ENCODE measurements at places on chromosomes 4 and X.

- DNase-seq: no peak
These were observed 57.6 kb downstream of the SHISA3 start for GRCh38 chr4:42454755-42455420.

GRCh38 chr4:33111117-33111516, 2390.9 kb downstream of the PCDH7 start:
- DNase-seq: no peak

DNA sequence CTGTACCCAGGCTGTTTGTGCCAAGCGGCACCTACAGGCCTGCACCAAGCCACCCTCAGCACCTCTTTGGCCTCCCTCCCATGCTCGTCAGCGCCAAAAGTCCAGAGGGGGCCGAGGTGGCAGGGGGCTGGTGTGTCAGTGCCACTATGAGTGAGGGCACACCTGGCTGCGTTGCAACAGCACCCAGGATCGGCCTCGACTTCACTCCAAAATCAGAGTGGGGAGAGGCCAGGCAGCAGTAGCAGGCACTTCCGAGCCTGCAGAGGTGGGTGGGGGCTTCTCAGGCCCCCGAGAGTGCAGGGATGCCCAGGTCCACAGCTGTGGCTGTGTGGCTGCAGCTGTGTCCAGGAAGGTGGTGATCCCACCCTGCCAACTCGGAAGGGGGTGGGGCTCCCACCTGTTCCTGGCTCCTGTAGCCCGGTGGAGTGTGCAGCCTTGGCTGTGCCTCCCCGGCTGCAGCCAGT, 58.5 kb downstream of the PPA2 start:
- no peak for DNase-seq

- DNase-seq: no peak
These were observed 11.4 kb upstream of the PUDP start for GRCh38 chrX:7159149-7159861.

DNA sequence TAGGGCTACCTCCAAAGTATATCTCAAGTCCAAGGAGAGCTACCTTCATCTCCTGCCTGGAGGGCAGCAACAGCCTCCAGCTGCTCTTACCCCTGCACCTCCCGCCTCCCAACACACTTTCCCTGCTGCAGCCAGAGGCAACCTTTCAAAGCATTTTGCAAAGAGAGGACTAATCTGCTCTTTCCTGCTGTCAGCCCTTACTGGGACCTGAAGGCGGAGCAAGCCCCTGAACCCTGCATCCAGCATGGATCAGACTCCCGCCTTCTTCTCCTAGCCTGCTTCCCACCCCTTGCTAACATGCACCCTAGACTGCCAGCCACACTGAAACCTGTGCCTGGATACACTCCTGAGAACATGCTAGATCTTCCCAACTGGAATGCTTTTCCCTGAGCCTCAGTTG, 37.7 kb upstream of the VMA21 start:
- DNase-seq: no peak

DNA sequence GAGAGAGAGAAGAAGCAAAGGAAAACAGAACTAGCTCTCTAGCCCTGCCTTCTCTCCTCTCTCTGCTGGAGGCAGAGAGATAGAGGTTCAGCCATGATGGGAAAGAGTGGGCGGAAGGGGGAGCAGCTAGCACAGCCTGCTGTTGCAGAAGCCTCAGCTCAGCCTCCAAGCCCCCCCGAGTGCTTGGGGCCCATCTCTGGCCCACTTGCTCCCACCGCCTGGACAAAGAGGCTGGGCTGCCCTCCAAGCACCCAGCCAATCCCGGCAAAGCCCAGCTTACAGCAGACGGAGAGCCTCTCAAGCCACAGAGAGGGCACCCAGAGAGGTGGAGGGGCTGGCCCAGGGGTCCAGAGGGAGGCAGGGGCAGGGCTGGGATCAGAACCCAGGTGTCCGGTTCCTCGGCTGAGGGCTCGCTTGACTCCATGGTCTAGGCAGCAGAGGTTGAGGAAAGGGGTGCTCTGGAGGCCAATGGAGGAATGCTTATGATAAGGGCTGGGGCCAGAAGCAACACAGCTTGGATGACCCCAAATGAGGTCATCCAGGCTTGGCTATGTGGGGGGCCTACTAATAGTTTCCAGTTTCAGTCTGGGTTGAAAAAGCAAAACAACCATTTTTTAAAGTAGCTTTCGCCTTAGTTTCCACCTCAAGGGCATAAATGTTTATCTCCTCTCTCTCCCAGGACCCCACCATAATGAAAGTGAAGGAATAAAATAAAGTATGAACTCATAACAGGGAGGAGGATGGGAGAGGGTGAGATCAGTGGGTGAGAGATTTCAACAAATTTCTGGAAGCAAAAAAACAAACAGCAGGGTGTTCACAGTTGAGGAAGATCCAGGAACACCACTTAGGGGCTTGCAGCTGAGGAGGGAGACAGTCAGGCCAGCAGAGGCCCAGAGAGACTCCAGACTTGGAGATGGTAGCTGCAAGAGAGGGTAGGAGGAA, 24.9 kb upstream of the IQSEC2 start:
- no peak for DNase-seq

GRCh38 chr4:14059006-14059405, 431.5 kb upstream of the BOD1L1 start:
- DNase-seq: no peak

- DNase-seq: no peak
These were observed 158.4 kb upstream of the MAGEC2 start for GRCh38 chrX:142363501-142363900.

GRCh38 chrX:94454606-94455005, 780.6 kb downstream of the FAM133A start:
- no peak for DNase-seq

DNA sequence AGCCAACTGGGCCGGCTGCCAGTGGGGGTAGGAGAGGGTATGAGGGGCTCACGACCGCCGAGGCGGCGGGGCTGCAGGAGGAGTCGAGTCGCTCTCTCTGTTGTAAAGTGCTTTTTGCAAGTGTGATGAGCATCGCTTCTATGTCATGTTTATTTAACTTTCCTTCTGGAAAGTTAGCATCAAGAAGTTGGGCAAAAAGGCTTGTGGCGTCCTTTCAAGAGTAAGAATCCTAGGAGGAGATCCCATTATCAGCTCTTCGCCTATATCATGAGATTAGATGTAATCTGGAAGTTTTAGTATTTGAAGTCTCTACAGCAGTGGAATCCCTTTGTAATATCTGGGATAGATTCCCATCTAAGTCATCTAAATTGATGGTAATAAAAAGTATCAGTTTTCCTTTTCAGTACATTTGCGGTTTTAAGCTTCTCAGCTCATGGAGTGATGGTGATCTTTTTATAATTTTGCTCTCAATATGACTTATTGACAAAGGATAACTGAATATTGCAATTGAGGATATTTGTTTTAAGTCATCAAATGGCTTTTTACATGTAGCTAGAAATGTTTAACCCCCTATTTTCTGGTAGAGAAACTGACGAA, 1.7 kb downstream of the GALNT7 start:
- no peak for DNase-seq

Data from endothelial cell (in vitro differentiated cells).